ENCODE measurements at places on chromosomes 5 and 9.

GRCh38 chr9:85228111-85228855, 513.5 kb downstream of the AGTPBP1 start:
- DNase-seq, result no peak

GRCh38 chr5:164306662-164307061, 801.2 kb downstream of the MAT2B start:
- DNase-seq, result no peak

DNA sequence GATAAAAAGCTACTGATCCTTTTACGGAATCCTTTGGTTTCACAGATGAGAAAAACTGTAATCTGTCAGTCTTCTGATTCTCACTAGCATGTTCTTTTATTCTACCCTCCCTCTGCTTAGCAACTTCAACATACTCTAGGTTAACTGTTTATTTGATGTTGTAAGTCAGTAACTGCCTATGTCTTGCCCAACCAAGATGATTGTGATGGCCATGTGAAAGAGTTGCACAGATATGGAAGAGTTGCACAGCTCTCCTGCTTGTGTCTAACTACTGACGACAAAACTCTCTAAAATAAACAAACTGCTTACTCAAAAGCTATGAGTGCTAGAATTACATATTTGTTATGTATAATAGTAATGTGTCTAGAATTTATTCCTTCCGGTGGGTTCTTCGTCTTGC, 227.3 kb upstream of the DAB2 start:
- no peak for DNase-seq

GRCh38 chr5:116299746-116300640, 215.2 kb downstream of the COMMD10 start:
- no peak for DNase-seq

DNA sequence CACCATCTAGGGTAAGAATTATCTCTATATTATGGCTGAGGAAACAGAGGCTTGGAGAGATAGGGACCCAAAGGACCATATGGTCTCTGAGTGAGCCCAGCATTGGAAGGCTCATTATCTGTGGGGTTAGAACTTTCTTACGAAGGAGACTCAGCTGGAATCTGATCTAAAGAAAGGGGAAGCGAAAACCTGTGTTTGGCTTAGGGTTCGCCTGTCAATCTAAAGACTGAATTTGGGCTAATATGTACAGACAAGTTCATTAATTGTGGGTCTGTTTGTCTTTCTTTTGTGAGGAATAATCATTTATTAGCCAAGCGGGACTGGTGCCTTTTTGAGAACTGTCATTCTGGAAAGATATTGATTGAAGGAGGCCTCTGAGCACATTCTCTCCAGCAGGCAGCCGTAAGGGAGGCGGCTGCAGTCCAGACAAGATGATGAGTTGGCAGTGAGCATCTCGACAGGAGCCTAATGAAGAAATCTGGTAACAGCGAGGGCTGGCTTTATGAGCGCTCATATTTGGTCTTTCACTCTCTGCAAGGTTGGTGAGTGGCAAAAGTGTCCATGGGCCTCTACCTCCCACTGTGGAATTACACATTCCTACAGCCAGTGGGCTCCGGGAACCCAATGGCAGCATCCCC, 104.2 kb upstream of the GPR151 start:
- DNase-seq, result no peak

DNA sequence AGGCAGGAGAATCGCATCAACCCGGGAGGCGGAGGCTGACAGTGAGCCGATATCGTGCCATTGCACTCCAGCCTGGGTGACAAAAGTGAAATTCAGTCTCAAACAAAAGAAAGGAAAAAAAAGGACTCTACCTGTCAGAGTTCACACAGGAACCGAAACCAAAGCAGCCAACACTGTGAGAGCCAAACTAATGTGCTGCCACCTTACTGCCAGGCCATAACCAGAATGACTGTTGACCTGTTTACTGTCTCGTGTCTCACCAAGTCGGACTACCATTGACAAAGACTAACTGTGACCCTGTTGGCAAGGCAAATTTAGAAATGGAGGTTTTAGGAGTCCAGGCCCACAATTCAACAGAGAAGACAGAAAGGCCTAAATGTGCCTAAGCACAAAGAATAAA, 112.4 kb downstream of the ANXA2R start:
- no peak for DNase-seq

GRCh38 chr9:132577119-132577518, 5.3 kb upstream of the BARHL1 start:
- no peak for DNase-seq

GRCh38 chr9:130332384-130332926, 66.9 kb downstream of the HMCN2 start:
- DNase-seq, result no peak

DNA sequence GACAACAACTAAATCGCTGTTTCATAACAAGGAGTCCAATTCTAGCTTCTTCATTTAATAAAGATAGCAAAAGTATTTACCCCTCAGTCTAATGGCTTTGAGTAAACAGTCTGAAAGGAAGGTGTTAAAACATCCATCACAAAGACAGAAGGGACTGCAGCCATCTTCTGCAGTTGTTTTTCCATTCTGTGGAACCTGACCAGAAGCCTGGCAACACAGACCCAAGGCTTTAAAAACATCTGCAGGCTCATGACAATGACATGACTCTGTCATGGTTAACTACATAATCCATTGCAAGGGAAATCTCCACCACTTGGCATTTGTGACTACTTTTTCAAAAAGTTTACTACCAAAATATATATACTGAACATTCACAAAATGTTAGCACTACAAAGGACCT, 51.9 kb downstream of the ELL2 start:
- no peak for DNase-seq

- no peak for DNase-seq
These were observed 3.8 kb downstream of the P4HA2 start for GRCh38 chr5:132223861-132224260.

DNA sequence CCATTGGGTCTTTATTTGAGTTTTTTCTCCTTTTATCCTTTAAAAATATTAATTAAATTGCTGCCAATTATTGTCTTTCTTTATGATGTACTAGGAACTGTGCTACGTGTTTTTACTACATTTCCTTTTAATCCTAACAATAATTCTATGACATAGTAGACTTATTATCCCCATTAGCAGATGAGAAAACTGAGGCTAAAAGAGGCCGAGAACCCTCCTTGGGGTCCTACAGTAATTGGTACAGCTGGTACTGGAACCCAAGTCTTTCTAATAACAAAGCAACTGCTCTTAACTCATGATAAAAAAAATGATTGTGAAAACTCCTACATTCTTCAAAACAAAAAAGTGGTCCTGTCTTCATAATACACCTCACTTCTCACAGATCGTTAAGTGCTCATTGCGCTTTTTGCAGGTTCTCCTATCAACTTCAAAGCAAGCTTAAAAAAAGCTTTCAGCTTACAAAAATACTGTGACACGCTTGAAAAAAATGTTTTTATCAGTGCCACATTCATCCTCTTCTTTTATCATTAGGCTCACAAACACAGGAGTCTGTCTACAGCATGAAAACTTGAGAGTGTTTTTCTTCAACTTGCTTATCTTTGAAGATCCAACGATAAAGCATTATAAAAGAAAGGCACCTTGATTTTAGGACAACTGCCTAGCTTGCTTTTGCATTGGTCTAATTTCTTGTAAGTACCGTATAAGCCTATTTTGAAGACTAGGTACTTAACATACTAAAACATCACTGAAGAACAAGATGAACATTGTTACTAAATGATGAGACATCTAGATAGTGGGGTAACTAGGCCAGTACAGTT, 32.4 kb downstream of the FYB1 start:
- DNase-seq, result no peak

DNA sequence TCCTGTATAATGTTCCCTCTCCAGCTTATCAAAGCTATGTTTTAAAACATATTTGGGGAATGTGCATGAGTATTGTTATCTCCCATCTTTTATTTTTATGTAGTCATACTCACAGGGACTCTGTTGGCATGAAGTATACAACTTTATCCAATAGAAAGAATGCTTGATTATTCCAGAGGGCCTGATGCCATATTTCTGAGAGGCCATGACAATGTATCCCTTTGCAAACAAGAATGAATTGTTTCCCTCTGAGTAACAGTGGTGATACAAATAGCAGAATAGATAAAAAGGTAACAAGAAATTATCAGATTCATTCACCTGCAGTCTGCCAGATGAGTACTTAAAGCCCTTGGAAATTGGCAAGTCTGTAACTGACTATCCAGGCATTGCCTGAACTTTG, 125.9 kb downstream of the PLK2 start:
- no peak for DNase-seq

DNA sequence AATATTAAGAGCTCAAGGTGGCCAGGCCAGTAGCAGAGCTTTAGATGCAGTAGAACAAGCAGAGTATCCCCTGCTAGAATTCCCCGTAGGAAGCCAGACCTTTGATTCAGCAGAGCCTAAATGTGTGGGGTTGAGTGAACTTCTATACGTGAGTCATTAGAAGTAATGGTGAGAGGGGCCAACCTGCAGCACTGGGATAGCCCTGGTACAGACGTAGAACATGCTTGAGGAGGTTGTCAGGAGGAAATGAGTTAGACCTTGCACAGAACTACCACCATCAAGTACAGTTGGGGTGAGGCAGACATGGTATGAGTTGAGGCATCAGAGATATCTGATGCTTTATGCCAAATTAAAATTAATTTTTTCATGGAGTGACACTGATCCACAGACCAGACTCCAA, 42.0 kb downstream of the PDCD1LG2 start:
- no peak for DNase-seq
